ENCODE measurements at places on chromosomes 6 and 20.

DNA sequence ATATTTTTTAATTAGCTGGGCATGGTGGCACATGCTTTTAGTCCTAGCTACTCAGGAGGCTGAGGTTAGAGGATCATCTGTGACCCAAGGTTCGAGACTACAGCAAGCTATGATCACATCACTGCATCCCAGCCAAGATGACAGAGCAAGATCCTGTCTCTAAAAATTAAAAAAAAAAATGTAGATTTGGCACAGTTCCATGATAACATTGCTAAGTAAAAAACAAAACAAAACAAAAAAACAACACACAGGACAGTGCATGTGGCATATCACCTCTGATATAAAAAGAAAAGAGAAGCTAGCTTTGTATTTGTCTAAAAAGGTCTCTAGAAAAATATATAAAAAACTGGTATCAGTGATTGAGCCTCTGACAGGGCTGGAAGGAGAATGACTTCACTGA, 24.6 kb downstream of the RNF24 start:
- no peak for DNase-seq

- DNase-seq = no peak
Observed at GRCh38 chr20:5779071-5779900, 29.1 kb downstream of the SHLD1 start.

- DNase-seq = no peak
Observed at GRCh38 chr6:95593025-95593424, 15.7 kb downstream of the MANEA start.

GRCh38 chr6:167970230-167970629, 27.2 kb upstream of the KIF25 start:
- no peak for DNase-seq

DNA sequence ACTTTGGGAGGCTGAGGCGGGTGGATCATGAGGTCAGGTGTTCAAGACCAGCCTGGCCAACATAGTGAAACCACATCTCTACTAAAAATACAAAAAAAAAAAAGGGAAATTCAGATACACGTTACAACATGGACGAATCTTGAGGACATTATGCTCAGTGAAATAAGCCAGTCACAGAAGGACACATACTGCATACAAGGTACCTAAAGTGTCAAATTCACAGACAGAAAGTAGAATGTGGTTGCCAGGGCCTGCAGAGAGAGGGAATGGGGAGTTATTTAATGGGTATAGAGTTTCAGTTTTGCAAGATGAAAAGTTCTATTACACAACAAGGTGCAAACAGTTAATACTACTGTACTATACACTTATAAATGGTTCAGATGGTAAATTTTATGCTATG, 75.1 kb downstream of the SNX5 start:
- no peak for DNase-seq

- no peak for DNase-seq
Observed at GRCh38 chr6:161347125-161347524, 73.3 kb upstream of the AGPAT4 start.

DNA sequence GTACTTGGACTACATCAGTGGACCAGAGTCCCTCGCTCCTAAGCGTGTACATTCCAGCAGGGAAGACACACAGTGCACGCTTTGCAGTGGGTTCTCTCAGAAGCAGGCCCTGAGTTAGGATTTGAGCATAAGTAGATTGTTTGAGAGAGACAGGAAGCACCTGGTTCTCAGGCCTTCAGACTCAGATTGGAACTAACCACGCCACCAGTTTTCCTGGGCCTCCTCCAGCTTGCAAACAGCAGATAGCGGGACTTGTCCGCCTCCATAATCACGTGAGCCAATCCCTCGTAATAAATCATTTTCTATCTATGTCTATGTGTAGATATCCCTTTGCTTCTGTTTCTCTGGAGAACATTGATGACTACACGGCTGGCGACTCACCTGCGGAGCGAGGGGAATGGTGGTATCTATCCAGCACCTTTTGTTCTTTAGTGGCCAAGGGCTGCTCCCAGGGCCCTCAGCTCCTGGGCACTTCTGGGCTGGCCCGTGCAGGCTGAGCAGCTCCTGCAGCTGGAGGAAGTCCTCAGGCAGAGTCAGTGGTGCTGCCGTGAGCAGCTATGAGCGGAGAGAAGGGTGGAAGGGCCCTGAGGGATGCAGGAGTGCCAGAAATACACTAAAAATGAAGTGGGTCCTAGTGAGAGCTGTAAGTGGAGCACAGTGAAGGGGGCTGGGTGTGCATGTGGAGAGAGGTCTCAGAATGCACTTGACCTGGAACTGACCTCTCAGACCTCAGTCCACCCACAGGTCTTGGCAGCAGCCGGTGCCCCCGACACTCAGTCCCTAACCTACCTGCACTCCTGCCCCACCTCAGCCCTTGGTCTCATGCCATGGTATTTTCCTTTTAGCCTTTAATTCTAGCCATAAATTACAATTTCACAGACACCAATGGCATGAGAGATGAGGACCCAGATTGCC, 76.9 kb downstream of the STK35 start:
- no peak for DNase-seq

DNA sequence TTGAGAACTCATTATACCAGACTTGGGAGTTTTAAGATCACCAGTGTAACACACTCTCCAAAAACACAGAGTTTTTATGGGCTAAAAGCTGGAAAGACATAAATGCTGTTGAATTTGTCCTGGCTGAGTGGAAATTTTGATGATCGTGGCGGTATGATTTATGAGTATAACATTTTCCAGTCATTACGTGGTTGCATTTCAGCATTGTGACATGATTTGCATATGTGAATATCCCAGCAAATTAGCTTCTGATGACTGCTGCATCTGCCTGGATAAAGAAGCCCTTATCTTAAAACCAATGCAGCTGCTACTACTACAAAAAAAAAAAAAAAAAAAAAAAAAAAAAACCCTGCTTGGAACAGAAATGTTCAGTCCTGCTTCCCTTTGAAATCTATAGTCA, 850.9 kb downstream of the TFAP2A start:
- DNase-seq = no peak

GRCh38 chr6:15375638-15376290, 129.9 kb downstream of the JARID2 start:
- no peak for DNase-seq

Measured in stimulated activated CD4-positive, alpha-beta T cell treated with anti-CD3 and anti-CD28 coated beads, Interleukin-15, amount 100 ng/mL, for 1 hour (primary cell).